Activated T-helper 17 cell treated with anti-CD3 and anti-CD28 coated beads, Interleukin-2, amount 50 U/mL, for 72 hours (primary cell): ENCODE measurements at places on chromosomes 16 and 17. TPM values are rescaled to one million over a fixed set of nuclear protein-coding genes. Genes with fewer than 3 reads are reported as not detected.

CFAP119 gene
- total RNA-seq = 2.9 TPM

AOC3 gene
- total RNA-seq = 2.2 TPM

GNG13 gene
- total RNA-seq = not detected

CEP295NL gene
- total RNA-seq = not detected

TBC1D3I gene
- 0.43 TPM for total RNA-seq

CLEC19A gene
- not detected for total RNA-seq

DNASE1 gene
- total RNA-seq = 14.8 TPM

MYL4 gene
- 0.30 TPM for total RNA-seq

TBC1D3 gene
- total RNA-seq = not detected

FOXN1 gene
- not detected for total RNA-seq

DNA sequence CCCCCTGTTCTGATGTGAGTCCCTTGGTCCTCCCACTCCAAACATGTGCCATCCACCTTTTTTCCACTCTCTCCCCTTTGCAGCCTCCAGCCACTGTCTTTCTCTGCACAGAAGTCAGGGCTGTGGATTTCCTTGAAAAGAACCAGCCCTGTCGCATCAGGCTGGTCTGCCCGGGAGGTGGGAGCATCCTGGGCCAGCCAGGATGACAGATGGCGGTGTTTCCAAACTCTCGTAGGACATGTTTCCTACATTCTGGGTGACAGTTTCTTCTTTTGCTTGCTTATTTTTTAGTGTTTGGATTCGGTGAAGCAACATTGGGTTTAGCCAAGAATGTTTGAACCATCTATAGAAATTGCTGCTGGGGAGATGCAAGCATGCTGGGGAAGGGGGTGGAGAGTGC lies 100.8 kb downstream of the CCDC182 start:
- ATAC-seq = no peak

- no peak for ATAC-seq
These were observed 1.6 kb downstream of the RPL13 start for GRCh38 chr16:89561884-89562599.

- ATAC-seq = no peak
These were observed 4.7 kb upstream of the CHD3 start for GRCh38 chr17:7883781-7884386.

DNA sequence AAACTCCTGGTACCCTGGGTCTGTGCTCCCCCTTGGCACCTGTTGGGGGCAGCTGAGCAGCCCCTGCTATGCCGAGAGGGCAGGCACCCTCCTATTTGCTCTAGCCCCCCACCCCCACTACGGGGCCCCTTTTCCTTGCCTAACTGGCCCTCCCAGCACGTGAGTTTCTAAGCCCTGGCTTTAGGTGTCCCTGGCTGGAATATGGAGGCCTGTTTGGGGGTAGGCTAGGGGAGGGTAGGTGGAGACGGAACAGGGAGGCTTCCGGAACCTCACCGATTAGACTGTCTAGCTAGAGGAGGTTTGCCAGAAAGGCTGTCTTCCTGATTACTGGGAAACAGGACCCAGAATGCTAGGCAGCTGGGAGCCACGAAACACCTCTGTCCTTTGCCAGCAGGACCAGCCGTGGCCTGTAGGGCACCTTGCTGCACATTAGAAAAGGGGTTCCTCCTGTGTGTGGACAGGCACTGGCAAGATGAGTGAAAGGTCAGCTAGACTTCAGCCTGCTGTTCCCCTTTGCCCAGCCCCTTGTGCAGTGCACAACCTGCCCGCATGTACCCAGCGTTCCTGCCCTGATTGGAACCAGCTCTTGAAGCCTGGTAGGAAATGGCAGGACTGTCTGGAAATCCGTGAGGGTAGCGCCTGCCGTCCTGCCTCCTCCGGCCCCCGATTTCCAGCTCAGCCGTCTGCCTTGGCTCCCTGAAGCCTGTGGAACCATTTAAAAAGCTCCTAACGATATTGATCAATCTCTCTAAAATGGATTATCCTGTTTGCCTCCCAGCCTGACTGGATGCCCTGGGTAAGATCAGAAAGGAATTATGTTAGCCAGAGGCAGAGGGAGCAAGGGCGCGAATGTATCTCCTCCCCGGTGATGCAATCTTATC lies 83.4 kb upstream of the GSE1 start:
- ATAC-seq = no peak

DNA sequence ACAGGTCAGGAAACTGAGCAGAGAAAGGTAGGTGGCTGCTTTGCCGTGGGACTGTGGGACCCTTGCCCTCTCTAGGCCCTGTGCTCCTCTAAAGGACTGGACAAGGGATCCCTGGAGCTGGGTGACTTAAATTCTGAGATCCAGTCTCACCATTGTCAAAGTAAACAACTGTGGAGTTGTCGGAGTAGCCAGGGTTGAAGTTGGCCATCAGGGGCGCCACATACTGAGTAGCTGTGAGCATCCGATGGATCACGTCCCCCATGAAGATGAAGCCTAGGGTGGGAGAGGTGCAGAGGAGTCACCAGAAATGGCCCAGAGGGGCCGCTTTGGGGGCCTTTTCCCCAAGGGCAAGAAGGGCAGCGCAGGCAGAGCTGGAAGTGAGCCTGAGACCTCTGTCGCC lies 43.5 kb downstream of the PLXDC1 start:
- no peak for ATAC-seq

GRCh38 chr17:49989518-49989880 lies 5.5 kb downstream of the DLX3 start:
- no peak for ATAC-seq

DNA sequence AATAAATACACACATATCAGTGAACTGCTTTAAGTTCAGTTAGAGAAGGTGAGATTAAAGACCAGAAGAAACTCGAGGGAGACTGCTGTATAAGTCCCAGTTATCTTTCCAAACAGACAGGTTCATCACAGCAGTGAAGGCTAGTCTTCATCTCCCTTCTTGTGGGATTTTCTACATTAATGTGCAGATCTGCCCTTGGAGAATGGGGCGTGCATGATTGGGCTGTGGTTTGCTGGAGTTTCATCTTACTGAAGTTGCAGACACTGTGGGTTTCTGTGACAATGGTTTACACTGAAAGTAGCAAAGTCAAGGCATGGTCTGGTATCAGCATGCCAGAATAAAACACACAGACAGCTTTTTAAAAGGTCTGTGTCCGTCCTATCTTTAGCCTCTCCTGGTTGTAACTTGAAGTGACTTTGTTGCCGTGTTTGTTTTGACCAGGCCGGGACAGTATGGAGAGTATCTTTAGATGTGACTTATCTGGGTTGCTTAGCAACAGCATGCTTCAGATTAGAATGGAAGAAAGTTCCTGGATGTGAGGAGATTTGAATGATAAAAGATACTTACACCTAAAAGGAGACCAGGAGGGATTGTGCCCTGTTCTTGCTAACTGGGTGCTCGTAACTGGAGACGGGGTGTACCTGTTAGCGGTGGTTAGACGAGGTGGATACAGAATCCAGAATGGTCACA lies 16.1 kb downstream of the NAA60 start:
- ATAC-seq = peak; percentile 49

- no peak for ATAC-seq
These were observed 14.8 kb downstream of the VASN start for GRCh38 chr16:4386451-4386805.

- no peak for ATAC-seq
These were observed 8.3 kb downstream of the IRX5 start for GRCh38 chr16:54939029-54939346.

DNA sequence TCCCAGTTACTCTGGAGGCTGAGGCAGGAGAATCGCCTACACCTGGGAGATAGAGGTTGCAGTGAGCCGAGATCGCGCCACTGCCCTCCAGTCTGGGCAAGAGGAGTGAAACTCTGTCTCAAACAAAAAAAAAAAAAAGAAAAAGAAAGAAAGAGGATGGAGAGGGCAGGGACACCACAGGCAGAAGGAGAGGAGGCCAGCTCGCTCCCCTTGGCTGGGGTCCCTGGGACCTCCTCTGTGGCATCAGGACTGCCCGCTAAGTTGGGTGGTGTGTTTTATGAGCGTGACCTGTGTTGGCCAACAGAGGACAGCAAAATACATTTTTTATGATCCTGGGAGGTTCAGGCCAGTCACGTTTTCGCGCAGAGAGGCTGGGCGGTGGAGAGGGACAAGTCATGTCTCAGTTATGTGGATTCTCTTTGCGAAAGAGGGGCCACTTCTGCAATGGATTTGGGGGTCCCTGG lies 229.6 kb downstream of the MRTFB start:
- peak; percentile 63 for ATAC-seq

GRCh38 chr16:64470916-64471315 lies 650.9 kb downstream of the CDH11 start:
- no peak for ATAC-seq

DNA sequence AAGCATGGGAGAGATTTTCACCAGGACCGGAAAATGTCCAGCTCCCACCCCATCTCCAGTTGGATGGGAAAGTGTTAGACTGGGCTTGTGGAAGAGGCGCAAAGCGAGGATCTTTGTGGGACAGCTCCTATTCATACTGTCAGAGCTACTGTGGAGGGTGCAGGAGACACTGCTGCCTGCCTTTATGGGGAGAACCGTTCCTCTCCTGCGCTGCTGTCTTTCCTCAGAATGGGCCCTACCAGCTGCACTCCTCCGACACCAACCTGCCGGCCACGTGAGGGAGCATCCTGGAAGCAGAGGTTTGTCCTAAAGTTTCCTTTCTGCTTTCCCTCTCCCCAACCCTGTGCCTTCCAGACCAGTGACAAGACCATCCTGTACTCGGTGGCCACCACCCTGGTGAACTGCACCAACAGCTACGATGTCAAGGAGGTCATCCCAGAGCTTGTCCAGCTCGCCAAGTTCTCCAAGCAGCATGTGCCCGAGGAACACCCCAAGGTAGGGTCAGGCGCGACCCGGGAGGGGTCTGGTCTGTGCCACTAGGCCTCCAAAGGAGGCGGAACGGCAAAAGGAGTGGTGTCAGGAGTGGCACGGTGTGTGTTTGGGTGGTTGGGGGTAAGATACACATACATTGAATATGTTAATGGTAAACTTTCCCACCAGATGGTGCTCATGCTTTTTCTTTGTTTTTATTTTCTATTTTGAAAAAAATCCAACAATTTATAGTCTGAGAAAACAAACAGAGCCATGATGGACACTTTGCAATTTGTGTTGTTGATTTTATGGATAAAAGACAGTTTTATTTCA lies 23.0 kb downstream of the SLC35G3 start:
- peak; percentile 75 for ATAC-seq

DNA sequence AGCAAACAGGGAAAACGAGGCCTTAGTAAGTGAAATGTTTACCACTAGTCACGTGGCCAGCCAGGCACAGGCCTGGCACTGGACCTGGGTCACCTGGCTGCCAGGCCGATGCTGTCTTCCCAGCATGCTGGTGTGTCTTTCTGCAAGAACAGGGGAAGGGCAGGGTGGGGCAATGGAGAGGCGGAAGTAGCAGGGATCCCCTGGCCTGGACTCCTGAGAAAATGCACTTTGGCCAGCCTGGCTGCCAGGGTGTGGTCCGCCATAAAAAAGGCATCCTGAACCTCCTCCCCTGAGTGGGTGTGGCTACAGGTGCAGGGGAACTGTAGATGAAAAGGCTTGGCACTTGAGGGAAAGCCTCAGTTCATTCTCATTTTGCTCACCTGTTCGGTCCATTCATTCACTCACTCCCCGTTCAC lies 1.0 kb upstream of the ANKRD40CL start:
- no peak for ATAC-seq

DNA sequence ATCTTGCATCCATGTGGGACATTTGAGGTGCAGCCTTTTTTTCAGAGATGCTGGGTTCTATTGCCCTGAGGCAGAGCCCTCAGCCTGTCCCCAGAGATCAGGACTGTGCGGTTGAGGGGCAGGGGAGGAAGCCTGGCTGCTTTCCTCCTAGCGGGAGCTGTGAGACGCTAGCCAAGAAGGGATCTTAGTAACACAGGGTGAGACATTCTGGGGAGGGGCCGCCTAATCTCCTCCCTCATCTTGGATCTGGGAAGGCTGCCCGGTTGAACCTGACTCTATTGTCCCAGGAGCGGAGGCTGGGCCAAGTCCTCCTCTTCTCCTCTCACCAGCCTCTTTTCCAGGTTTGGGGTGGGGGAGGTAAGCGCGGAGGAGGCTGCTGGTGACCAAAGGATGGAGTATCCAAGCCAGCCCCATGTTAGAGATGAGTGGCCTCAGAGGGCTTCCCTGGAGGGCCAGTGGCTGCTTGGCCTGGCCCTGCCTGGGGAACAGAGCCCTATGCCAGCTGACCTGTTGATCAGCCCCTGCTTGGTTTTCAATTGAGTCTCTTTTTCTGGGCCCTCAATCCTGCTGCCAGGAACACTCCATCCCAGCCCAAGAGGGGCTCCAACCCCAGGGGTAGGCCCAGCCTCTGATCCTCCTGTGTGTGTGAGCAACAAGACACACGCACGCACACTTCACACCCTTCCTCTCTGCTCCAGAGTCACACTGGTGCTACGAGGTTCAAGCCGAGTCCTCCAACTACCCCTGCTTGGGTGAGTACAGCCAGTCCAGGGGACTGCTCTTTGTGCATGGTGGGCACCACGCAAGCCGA lies 5.0 kb downstream of the CA4 start:
- ATAC-seq = no peak

DNA sequence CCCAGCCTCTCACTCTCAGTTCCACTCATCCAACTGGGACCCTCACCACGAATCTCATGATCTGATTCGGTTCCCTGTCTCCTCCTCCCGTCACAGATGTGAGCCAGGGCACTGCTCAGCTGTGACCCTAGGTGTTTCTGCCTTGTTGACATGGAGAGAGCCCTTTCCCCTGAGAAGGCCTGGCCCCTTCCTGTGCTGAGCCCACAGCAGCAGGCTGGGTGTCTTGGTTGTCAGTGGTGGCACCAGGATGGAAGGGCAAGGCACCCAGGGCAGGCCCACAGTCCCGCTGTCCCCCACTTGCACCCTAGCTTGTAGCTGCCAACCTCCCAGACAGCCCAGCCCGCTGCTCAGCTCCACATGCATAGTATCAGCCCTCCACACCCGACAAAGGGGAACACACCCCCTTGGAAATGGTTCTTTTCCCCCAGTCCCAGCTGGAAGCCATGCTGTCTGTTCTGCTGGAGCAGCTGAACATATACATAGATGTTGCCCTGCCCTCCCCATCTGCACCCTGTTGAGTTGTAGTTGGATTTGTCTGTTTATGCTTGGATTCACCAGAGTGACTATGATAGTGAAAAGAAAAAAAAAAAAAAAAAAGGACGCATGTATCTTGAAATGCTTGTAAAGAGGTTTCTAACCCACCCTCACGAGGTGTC lies 26.6 kb downstream of the STH start:
- ATAC-seq = no peak

GRCh38 chr17:27840688-27841087 lies 40.4 kb upstream of the NOS2 start:
- ATAC-seq = no peak

GRCh38 chr16:29663807-29664090 lies 702 bp downstream of the SPN start:
- ATAC-seq = peak; percentile 32

- ATAC-seq = no peak
These were observed 9.9 kb upstream of the EDC4 start for GRCh38 chr16:67862623-67863583.
